Neural progenitor cell (in vitro differentiated cells): ENCODE measurements at places on chromosomes 11 and 22. TPM values are rescaled to one million over a fixed set of nuclear protein-coding genes. Genes with fewer than 3 reads are reported as not detected.
A peak's percentile ranks its signal among the peaks of the same experiment; 100 is the strongest.

DNA sequence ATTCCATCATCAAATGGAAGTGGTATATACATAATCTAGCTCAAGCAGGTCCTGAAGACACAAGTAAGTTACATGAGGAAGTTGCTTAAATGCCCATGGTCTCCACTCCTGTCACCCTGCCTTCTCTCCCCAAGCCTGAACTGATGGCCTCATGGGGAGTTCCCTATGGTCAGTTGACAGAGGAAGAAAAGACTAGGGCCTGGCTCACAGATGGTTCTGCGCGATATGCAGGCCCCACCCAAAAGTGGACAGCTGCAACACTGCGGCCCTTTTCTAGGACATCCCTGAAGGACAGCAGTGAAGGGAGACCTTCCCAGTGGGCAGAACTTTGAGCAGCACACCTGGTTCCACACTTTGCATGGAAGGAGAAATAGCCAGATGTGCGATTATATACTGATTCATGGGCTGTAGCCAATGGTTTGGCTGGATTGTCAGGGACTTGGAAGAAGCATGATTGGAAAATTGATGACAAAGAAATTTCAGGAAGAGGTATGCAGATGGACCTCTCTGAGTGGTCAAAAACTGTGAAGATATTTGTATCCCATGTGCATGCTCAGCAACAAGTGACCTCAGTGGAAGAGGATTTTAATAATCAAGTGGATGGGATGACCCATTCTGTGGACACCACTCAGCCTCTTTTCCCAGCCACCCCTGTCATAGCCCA lies 17.3 kb upstream of the CD82 start:
- H3K27me3 ChIP-seq, result peaks cover 2% of the 10 kb centered on the region
- H3K4me3 ChIP-seq, result no peak overlapping the region
- no peak for DNase-seq

- peaks cover 28% of the 10 kb centered on the region for H3K4me1 ChIP-seq
- H3K36me3 ChIP-seq, result no peaks in the 10 kb centered on the region
- no peaks in the 10 kb centered on the region for H3K27me3 ChIP-seq
- peak overlapping the region; percentile 95 for H3K4me3 ChIP-seq
- DNase-seq, result no peak
Measured at GRCh38 chr11:57568330-57568766, 876 bp upstream of the UBE2L6 start.

DNA sequence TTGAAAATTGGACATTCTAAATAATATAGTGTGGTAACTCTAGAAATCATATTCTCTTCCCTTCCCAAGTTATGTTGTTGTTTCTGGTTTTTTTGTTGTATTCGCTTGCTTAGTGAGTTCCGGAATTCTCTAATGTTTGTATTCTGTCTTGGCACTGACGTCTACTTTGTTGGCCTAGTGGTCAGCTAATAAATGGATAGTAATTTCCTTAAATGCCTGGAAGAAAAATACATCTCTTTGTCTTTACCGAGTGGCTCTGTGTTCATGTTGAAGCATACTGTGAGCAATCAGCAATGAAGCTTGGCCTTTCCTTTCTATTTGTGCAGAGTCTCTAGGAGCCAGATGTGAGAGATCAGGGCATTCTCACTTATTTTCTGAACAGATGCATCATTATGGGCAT lies 1225.7 kb downstream of the JRKL start:
- no peaks in the 10 kb centered on the region for H3K36me3 ChIP-seq
- DNase-seq, result no peak
- no peak overlapping the region for H3K27ac ChIP-seq
- H3K4me3 ChIP-seq, result no peak overlapping the region
- H3K4me1 ChIP-seq, result no peaks in the 10 kb centered on the region

- no peaks in the 10 kb centered on the region for H3K27me3 ChIP-seq
- no peak overlapping the region for H3K27ac ChIP-seq
- no peak overlapping the region for H3K4me3 ChIP-seq
- H3K36me3 ChIP-seq, result no peaks in the 10 kb centered on the region
Measured at GRCh38 chr22:31173386-31174145, 13.6 kb downstream of the RNF185 start.

Gene MAP6
- total RNA-seq, result 9.7 and 9.9 TPM in 2 replicates

Gene GPHA2
- total RNA-seq, result 1.5 TPM in 1 of 2 replicates, not detected in the other

DNA sequence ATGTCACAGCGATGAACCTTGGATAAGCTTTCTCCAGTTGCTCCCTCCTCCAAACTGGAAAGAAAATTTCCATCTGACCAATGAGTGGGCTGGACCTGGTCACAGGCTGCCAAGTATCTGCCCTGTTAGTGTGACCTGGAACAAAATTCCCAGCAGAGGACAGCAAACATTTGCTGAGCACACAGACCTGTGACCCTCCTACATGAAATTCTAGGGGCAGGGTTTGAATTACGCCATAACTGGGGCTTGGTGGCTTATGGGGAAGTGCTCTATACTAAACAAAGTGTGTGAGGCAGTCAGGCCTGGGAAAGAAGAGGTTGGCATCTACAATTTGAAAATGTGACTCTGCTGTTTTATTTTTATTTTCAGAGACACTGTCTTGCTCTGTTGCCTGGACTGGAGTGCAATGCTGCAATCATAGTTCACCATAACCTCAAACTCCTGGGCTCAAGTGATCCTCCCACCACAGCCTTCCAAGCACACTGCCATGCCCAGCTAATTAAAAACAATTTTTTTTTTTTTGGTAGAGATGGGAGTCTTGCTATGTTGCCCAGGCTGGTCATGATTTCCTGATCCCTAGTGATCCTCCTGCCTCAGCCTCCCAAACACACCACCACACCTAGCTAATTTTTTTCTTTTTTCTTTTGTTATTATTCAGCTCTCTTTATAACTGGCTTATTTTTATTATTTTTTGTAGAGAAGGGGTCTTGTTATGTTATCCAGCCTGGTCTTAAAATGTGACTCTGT lies 13.6 kb upstream of the XBP1 start:
- no peaks in the 10 kb centered on the region for H3K27me3 ChIP-seq
- H3K4me3 ChIP-seq, result no peak overlapping the region
- H3K27ac ChIP-seq, result no peak overlapping the region
- no peak for DNase-seq

Gene DNAJB7
- total RNA-seq, result not detected in 2 replicates

GRCh38 chr22:19886605-19887255 lies 32.1 kb upstream of the GNB1L start:
- H3K27ac ChIP-seq, result no peak overlapping the region
- no peak for DNase-seq
- no peak overlapping the region for H3K4me3 ChIP-seq
- no peaks in the 10 kb centered on the region for H3K36me3 ChIP-seq
- peaks cover 25% of the 10 kb centered on the region for H3K27me3 ChIP-seq
- peaks cover 23% of the 10 kb centered on the region for H3K4me1 ChIP-seq
